Cortex of kidney (tissue), 1 donor: ENCODE measurements at places on chromosomes 13 and 19.

DNA sequence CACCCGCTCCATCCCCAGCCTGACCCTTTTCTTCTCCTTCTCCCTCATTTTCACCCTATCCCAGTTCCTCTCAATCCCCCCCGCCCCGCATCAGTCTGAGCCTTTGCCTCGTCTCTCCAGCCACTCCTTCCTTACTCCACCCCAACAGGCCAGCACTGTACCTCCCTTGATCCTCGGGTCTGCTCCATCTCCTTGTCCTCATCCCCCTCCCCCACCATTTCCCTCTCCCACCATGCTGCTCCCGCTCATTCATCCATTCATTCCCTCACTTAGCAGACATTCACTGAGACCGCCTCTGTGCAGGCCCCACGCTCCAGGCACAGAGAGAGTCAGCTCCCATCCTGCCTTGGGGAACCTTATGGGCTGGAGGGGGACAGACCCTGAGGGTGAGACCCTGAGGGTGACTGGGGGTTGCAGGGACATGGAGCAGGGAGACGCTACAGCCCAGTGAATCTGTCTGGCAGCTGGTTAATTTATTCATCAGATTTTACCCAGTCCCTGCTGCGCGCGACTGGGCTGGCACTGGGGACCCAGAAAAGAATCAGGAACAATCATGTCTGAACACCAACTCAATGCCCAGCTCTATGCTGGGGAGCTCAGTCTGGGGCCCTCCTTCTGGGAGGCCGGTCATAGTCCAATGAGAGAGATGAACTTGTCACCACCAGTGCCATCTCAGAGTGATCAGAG is 881 bp downstream of the ARHGAP33 start:
- DNase-seq: no peak

DNA sequence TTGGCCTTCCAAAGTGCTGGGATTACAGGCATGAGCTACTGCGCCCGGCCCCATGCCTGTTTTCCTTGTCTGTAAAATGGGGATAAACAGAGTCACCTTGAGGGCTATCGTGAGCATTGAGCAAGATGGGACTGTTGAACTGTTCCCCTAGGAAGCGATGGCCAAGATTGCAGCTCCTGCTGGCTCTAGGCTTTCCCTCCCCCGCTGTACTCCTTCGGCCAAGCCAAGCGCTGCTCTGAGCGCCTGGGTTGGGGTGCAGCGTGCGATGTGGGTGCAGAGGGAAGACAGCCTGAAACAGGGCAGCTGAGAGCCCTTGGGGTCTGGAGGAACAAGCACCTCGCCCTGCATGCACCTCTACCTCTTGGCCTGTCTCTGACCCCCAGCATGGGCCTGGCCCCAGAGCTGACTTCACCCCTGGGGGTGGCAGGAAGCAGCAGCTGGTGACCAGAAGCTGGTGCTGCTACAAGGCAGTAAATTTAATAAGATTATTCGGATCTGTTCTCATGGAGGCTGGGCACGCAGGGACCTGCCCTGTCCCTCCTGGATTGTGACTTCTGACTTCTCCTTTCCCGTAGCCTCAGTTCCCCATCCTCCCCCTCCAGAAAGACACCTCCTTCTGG is 5.3 kb downstream of the GNG8 start:
- DNase-seq: no peak

- no peak for DNase-seq
Observed at GRCh38 chr19:11268783-11269267, 6.5 kb upstream of the DOCK6 start.

DNA sequence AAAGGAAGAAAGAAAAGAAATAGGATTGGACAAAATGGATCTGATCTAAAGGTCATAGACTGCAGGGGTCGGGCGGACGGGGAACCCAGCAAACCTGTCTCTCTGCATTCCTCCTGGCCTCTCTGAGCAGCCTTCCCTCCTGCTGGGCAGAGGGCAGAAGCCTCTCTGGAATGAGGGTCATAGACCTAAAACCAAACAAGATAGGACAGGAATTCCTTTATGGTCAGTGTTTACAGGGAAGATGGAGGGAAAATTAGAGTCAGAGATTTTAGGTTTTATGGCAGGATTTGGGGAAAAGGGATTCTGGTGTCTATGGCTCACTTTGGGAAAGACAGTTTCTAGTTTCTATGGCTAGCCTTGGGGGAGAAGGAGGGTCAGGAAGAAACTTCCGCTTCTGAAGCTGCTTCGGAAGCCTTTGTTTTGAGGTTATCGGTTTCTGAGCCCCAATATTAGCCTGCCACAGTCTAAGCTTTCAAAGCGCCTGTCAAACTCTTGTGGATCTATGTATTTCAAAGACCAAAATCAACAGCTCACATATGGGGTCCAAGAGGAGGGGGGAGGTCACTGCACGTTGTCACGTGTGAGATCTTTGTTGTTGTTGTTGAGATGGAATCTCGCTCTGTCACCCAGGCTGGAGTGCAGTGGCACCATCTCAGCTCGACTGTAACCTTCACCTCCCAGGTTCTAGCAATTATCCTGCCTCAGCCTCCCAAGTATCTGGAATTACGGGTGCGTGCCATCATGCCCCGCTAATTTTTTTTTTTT is 18.9 kb upstream of the DPRX start:
- DNase-seq: no peak

GRCh38 chr13:33119856-33120543 is 103.8 kb downstream of the KL start:
- DNase-seq: no peak

- no peak for DNase-seq
Observed at GRCh38 chr19:17259118-17259780, 5.3 kb downstream of the USHBP1 start.
